ENCODE measurements at places on chromosomes 13 and 19. TPM values are rescaled to one million over a fixed set of nuclear protein-coding genes. Genes with fewer than 3 reads are reported as not detected.

DNA sequence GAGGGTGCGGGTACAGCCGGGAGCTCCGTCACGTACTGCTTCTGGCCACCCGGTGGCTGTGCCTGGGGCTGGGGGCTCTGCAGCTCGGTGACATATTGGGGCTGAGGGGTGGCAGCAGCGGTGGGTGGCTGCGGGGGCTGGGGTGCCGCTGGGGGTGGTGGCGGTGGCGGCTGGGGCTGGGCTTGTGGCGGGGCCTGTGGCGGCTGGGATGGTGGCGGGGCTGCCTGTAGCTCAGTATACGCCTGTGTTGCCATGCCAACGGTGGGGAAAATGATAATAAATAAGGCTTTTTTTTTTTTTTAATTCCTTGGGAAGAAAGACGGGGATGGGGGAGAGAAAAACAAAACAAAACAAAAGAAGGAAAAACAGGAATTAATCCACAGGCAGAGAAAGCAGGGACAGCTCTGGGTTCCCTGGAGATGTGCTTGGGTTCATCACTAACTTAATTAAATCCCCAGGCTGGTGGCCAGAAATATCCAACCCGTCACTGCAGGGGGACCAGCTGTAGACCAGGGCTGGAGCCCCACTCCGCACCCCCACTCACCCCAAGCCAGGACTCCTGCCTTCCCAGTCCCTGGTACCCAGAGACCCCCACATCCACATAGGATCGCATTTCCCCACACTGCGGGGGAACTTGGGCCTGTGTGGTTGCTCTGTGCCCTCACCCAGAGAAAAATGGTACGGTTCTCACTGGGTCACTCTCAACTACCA, 12.4 kb downstream of the RFX1 start:
- DNase-seq, result no peak

Gene AZU1
- not detected for total RNA-seq

Gene CGB5
- not detected for total RNA-seq

DNA sequence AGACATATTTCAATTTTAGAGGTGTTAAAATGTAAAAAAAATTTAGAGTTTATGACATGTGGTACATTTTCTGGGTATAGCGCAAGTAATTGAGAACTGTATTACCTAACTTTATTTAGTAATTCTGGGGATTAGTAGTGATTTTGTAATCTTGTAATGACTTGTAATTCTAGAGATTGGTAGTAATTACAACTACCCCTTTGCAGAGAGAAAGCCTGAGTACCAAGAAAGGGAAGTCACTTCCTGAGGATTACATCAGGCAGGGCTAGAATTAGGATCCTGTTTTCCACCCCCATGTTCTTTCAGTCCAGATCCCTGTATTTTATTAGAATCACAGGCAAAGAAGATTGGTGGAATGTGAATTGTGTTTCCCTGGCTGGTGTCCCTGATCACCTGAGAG, 274.9 kb downstream of the KCNRG start:
- no peak for DNase-seq

DNA sequence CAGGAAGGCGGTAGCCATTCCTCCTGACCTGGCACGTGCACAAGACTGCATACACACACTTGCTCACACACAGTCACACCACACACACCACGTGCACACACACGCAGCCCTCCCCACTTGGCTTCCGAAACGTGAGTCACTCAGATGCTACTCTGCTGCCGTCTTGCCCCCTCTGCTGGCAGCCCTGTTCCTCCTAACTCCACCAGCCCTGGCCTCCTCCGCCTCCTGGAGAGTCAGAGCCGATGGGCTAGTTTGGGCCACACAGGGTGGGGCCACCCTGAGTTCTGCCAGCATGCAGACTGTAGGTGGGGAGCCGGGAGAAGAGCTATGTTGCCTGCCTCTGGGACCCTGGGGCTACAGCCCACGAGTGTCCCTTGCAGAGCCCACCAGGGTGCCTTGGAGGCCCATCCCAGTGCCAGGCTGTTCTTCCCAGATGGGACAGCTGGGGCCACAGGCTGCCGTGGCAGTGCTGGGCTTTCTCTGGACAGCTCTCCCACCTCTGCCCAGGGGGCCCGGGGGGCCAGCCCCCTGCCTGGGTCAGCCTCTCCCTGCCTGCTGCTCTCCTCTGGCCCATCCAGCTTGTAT, 12.1 kb downstream of the PIN1 start:
- DNase-seq, result peak; percentile 51

Gene SYCN
- total RNA-seq, result not detected

- no peak for DNase-seq
Observed at GRCh38 chr13:50026788-50027473, 11.7 kb downstream of the KCNRG start.

Gene TRIP10
- 68.7 TPM for total RNA-seq

- DNase-seq, result no peak
Observed at GRCh38 chr19:35116072-35116801, 614 bp downstream of the FXYD3 start.

GRCh38 chr13:34900288-34900739, 41.8 kb upstream of the NBEA start:
- DNase-seq, result no peak

Gene EDNRB
- 72.0 TPM for total RNA-seq

DNA sequence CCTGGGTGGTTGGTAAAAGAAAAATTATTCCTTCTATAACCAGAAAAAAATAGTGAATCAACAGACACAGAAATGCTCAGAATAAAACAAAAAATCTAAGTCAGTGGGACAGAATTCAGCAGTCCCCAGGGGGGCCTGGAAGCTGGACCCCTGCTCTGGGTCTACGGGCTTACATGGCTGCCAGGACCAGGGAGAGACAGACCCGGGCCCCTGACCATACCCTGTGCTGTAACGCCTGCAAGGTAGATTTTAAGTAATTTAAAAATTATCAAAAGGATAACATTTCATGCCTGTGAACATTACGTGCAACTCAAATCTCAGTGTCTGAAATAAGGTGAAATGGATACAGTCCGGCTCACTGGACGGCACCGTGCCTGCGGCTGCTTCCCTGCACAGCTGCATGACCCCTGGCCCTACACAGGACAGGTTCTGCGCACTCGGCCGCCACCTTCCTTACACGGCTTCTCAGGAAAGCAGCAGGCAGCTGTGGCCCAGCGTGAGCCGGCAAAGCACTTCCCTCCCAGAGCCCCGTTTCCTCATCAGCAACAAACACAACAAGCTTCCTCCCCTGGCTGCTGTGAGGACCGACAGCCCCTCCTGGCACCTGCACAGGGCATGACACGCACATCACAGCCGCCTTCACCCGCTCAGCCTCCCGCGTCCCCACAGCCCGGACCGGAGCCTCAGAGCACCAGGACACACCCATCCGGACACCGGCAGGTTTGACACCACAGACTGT, 22.2 kb downstream of the RASA3 start:
- DNase-seq, result peak; percentile 72

Gene SYDE1
- 12.4 TPM for total RNA-seq

DNA sequence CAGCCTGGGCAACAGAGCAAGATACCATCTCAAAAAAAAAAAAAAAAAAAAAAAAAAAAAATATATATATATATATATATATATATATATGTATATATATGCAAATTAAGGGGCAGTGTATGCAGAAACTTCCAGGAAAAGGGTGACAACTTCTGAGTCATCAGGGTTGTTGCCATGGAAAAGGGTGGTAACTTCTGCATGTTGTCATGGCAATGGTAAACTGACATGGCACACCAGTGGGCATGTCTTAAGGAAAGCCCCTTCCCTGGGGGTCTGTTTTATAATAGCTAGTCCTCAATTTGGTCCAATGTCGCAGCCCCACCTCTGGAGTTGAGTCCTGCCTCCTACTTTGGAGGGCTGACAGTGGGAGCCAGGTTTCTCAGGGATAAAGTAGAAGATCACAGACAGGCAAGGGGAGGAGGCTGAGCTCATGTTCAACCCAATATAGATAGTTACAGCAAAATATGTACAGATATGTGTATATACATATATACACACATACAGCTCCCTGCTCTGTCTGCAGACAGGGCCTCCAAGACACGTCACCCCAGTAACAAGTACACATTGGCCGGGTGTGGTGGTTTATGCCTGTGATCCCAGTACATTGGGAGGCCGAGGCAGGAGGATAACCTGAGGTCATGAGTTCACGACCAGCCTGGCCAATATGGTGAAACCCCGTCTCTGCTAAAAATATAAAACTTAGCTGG, 7.2 kb upstream of the FCHO1 start:
- no peak for DNase-seq

Data from heart left ventricle (tissue), 16 donors.